ENCODE measurements at places on chromosomes 13 and 19.

DNA sequence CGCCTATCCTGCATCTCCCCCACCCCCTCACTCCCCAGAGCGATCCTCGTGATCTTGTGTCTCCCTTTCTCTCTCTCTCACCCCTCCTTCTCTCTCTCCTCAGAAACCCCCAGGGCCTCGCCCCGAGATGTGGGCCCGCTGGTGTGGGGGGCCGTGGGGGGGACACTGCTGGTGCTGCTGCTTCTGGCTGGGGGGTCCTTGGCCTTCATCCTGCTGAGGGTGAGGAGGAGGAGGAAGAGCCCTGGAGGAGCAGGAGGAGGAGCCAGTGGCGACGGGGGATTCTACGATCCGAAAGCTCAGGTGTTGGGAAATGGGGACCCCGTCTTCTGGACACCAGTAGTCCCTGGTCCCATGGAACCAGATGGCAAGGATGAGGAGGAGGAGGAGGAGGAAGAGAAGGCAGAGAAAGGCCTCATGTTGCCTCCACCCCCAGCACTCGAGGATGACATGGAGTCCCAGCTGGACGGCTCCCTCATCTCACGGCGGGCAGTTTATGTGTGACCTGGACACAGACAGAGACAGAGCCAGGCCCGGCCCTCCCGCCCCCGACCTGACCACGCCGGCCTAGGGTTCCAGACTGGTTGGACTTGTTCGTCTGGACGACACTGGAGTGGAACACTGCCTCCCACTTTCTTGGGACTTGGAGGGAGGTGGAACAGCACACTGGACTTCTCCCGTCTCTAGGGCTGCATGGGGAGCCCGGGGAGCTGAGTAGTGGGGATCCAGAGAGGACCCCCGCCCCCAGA, 12.8 kb upstream of the TOMM40 start:
- DNase-seq, result no peak

DNA sequence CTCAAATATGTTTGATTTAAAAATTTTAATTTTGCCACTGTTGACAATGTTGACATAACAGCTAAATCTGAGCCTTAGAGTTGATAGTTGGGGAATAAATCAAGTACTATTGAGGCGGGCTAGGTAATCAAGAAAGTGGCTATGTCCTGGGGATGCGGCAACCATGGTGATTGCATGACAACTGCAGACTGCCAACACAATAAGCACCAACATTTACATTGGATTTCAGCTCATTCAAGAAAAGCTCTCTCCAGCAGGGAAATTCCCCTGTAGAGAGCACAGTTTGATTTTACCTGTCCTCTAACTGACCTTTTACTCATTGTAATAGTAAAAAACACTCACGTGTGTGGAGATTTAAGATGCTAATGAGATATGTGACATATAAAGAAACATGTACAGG, 63.1 kb downstream of the ZNF100 start:
- DNase-seq, result no peak

GRCh38 chr19:38433268-38433733, at the start of gene RYR1:
TSS of gene RYR1 (plus strand) at chr19:38433691. CDS start at chr19:38433830, 139 bp downstream.
- no peak for DNase-seq

- no peak for DNase-seq
Measured at GRCh38 chr13:99307648-99308339, 595 bp upstream of the GPR183 start.

DNA sequence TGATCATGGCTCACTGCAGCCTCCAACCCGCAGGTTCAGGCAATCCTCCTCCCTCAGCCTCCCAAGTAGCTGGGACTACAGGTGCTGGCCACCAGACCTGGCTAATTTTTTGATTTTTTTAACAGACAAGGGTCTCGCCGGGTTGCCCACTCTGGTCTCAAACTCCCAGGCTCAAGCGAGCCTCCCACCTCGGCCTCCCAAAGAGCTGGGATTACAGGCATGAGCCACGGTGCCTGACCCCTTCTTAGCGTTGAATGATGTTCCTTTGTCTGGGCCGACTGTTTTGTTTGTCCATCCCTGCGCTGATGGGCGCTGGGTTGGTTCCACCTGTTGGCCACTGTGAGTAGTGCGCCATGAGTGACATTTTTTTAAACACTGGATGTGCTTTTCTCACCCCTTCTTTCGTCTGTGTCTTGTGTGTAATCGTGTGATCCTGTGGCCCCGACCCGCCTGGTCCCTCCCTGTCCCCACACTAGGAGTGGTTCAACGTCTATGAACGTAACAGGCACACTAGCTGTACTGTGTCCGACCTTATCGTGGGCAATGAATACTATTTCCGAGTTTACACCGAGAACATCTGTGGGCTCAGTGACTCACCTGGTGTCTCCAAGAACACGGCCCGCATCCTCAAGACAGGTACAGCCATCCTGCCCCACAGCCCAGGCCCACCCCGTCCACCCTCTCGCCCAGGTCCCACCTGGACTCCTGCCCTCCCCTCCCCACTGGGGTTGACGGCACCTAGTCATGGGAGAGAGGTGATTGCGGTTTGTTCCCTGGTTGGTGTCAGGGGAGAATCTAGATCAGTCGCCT, 15.0 kb upstream of the EMC10 start:
- peak; percentile 94 for DNase-seq

DNA sequence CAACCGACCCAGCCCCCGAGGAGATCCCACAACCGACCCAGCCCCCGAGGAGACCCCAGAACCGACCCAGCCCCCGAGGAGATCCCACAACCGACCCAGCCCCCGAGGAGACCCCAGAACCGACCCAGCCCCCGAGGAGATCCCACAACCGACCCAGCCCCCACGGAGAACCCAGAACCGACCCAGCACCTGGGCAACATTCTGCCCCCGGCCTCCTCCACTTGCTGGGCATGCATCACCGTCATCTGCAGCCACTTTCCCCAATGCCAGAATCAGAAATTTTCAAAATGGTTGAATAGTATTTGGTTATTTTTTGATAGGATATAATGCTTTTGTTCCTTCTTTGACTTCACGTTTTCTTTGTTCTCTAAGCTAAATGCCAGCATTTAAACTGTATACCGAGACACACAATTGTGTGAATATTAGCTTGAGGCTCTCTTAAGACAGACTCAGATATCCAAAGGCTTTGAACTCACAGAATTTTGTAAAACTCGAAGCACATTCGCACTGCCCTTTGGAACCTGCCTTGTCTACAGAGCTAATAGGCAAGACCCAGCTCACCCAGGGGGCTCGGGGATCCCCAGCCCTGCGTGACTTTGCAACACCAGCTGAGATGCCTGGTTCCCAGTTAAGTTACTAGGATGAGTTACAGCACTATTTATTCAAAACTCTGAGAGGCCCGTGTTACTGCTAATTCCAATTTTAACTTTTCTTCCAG, 15.5 kb upstream of the RASA3 start:
- DNase-seq, result no peak

DNA sequence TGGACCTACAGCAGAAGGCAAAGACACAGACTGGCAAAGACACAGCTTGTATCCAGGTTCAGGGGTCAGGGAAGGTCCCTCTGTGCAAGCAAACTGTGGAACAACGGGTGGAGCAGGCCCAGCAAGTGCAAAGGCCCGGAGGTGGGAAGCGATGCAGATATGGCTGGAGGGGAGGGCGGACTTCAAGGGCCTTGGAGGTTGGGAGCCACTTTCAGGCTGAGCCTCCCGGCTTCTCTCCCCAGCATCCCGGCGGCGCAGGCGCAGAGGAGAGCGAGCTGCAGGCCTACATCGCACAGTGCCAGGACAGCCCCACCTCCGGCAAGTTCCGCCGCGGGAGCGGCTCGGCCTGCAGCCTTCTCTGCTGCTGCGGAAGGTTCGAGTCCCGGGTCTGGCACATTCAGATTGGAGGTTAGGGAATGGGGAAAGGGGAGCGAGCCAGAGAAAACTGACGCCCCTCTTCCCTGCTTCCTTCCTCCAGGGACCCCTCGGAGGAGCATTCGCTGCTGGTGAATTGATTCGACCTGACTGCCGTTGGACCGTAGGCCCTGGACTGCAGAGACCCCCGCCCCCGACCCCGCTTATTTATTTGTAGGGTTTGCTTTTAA, 2.1 kb upstream of the PNPLA6 start:
- DNase-seq, result no peak

GRCh38 chr19:51127755-51128154, 3.0 kb downstream of the SIGLEC9 start:
- DNase-seq, result no peak

DNA sequence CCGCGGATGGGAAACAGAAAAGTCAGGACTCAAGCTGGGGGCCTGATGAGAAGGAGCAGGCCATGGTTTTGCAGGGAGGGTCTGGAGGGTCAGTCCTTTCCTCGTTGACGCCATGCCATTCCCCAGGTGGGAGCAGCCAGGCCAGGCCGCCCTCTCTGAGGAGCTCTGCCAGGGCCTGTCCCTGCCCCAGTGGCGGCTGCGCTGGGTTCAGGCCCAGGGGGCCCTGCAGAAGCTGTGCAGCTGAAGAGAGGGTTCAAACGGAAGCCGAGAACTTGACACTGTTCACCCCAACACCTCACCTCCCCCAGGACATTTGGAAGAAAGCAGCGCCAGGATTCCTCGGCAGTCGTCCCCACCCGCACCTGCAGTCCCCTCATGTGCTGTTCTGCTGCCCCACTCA, 6.1 kb upstream of the RBM42 start:
- DNase-seq, result no peak

GRCh38 chr13:98650396-98651107, 73.6 kb upstream of the STK24 start:
- no peak for DNase-seq

- DNase-seq, result peak; percentile 71
Measured at GRCh38 chr19:18109733-18110608, 12.4 kb downstream of the MAST3 start.

- no peak for DNase-seq
Measured at GRCh38 chr19:42252365-42253244, 2.3 kb downstream of the ERF start.

GRCh38 chr13:44068737-44069136, 189.0 kb downstream of the LACC1 start:
- no peak for DNase-seq

- DNase-seq, result no peak
Measured at GRCh38 chr13:42865768-42866102, 84.4 kb downstream of the FAM216B start.

GRCh38 chr19:518598-519231, 11.4 kb downstream of the TPGS1 start:
- DNase-seq, result no peak

GRCh38 chr13:109644069-109644750, 142.2 kb downstream of the IRS2 start:
- DNase-seq, result no peak

DNA sequence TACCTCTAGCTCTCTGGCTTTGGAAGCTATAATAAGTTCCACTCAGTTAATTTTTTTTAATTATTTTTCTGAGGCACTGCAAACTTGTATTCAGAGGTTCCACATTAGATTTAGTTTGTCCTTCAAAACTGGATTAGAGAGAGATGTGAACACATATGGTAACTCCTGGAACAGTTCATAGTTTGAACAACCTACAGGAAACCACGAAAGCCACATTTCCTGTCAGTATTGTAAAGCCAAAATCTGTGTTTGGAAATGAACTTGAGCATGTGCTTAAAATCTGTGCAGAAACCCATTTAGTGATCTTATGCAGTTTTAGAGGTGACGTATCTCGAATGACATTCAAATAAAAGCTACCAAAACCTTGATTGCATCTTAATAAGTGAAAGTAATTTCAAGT, 1952.0 kb downstream of the OLFM4 start:
- DNase-seq, result no peak

DNA sequence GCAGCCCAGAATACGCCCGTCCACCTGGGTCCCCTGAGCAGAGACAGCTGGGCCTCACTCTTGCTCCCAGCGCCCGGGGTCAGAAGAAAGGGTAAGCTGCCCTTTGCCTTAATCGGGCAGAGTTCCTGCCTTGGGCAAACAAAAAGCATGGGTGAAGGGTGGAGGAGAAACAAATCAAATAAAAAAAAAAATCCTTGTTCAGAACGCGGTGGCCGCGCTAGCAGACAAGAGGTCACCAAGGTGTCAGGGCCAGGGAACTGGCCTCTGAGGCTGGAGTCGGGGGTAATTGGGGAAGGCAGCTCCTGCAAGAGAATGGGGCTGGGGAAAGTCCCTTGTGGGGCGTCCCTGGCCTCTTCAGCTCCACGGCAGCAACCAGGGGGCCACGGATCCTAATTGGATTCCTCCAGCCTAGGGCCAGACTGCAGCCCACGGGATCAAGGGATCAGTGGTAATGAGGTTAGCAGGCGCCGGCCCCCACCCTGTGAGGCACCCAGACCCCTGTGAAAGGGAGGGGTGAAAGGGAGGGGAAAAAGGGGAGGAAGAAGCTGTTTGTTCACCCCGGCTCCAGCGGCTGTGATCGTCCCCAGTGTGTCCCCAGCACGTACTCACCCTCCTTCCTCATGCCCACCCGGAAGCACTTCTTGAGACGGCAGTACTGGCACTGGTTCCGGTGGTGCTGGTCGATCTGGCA, 5.5 kb downstream of the NR2F6 start:
- peak; percentile 83 for DNase-seq

DNA sequence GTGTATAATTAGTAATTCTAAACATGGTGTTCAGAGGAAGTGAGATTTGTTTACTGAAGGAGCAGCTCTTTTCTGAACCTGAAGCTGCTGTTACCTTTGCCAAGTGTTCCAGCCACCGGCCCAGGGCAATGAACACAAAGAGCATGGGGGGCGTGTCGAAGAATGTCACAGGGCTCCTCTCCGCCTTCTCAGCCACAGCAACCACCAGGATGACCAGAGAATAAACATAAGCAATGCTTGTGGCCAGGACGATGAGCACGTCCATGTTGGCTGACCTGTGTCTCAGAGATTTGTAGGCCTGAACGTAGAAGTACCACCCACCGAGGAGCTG, 53.1 kb downstream of the ATP7B start:
- no peak for DNase-seq

- no peak for DNase-seq
Measured at GRCh38 chr19:30862876-30863275, 486.4 kb downstream of the TSHZ3 start.

DNA sequence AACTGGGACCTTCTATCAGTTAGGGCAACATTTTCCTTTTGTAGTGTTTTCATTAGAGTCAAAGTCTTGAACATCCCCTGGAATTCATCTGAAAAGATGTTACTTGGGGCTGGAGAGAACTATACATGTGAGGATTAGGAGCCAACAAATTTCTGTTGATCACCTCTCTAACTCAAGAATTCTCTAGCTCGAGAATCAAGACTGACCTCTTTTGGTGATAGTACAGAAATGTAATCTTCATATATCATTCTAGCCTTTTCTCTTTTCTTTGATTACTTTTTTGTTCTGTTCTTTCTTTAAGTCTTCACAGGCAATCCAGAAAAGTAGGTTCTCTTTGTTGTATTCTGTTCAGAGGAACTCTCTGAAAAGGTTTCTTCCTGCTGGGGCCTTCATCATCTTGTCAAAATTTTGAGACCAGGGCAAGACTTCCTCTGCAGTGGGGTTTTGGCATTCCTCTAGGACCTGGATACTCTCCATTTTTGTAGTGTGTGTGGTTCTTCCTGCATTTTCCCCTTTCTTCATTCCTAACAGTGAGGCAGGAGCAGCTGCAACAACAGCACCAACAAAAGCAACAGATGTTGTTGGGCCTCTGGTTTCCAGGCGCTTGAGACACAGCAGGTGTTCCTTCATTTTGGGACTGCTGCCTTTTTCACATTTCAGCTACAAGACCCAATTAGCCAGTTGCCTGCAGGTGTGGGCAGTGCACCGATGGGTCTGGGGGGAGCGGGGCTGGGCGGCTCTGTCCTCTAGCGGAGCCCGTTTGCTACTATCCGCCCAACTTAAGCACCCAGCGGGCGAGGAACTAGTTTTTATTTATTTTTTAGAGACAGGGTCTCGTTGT, 26.2 kb downstream of the ELF1 start:
- no peak for DNase-seq

- no peak for DNase-seq
Measured at GRCh38 chr13:91318886-91319285, 28.6 kb upstream of the MIR17HG start.

GRCh38 chr13:29423050-29423449, 172.4 kb downstream of the SLC7A1 start:
- DNase-seq, result no peak

- DNase-seq, result no peak
Measured at GRCh38 chr13:40179445-40180281, 486.8 kb downstream of the FOXO1 start.
